ENCODE measurements at places on chromosomes 11 and 22. TPM values are rescaled to one million over a fixed set of nuclear protein-coding genes. Genes with fewer than 3 reads are reported as not detected.

The NAALADL1 gene
- total RNA-seq = not detected

The CCDC86 gene
- 102 TPM for total RNA-seq

The SLC17A6 gene
- not detected for total RNA-seq

The FAM76B gene
- total RNA-seq = 7.3 TPM

The BRD1 gene
- 15.1 TPM for total RNA-seq

The FAM181B gene
- total RNA-seq = 0.07 TPM

The C11orf65 gene
- not detected for total RNA-seq

The ADM2 gene
- total RNA-seq = 0.64 TPM

The OR8G5 gene
- total RNA-seq = not detected

The SAA1 gene
- 1.6 TPM for total RNA-seq

The FAM83F gene
- total RNA-seq = not detected

The NFAM1 gene
- not detected for total RNA-seq

The OPCML gene
- not detected for total RNA-seq

The OR4C13 gene
- total RNA-seq = not detected

The FAM111B gene
- 7.7 TPM for total RNA-seq

The SLC37A2 gene
- total RNA-seq = 0.06 TPM

The F2 gene
- total RNA-seq = 2.2 TPM

The HTR3A gene
- total RNA-seq = not detected

The LRRC32 gene
- total RNA-seq = 0.07 TPM

The LAYN gene
- total RNA-seq = 4.9 TPM

The TTC17 gene
- 29.4 TPM for total RNA-seq

The CFAP300 gene
- 8.0 TPM for total RNA-seq

The PKNOX2 gene
- not detected for total RNA-seq

The CTTN gene
- total RNA-seq = 209 TPM

The GRM5 gene
- total RNA-seq = not detected

The MMP12 gene
- not detected for total RNA-seq

The TNRC6B gene
- 5.8 TPM for total RNA-seq

The GVQW3 gene
- total RNA-seq = 1.1 TPM

The APOL3 gene
- not detected for total RNA-seq

The ELFN2 gene
- 5.9 TPM for total RNA-seq

The WBP2NL gene
- total RNA-seq = 0.30 TPM

The HEPN1 gene
- total RNA-seq = not detected

The RIN1 gene
- 36.4 TPM for total RNA-seq

The THY1 gene
- total RNA-seq = 13.3 TPM

The REXO2 gene
- total RNA-seq = 109 TPM

The SLC1A2 gene
- total RNA-seq = 0.01 TPM

The MPZL3 gene
- 0.31 TPM for total RNA-seq

The AP2A2 gene
- total RNA-seq = 36.2 TPM

The LARGE1 gene
- 3.7 TPM for total RNA-seq

The GAL3ST1 gene
- 9.9 TPM for total RNA-seq

The TTC12 gene
- 4.6 TPM for total RNA-seq

The FTH1 gene
- 19,481 TPM for total RNA-seq

The BAIAP2L2 gene
- total RNA-seq = 5.1 TPM

The OR5P2 gene
- total RNA-seq = not detected

The ADAMTS8 gene
- 0.26 TPM for total RNA-seq

The GP1BB gene
- total RNA-seq = 1.1 TPM

The RFPL1 gene
- total RNA-seq = not detected

The PKP3 gene
- total RNA-seq = 38.6 TPM

The GDPD4 gene
- total RNA-seq = not detected

The MB gene
- 8.6 TPM for total RNA-seq

The C22orf42 gene
- not detected for total RNA-seq

The NAT10 gene
- total RNA-seq = 52.6 TPM

The OR51E2 gene
- total RNA-seq = not detected

The ZNF215 gene
- 0.95 TPM for total RNA-seq

The BEST1 gene
- 3.0 TPM for total RNA-seq

The TSPAN18 gene
- 3.5 TPM for total RNA-seq

The ANO1 gene
- 2.7 TPM for total RNA-seq

The OR51B5 gene
- 0.10 TPM for total RNA-seq

The TFIP11 gene
- 23.9 TPM for total RNA-seq
